ENCODE measurements at places on chromosomes 16 and 17. TPM values are rescaled to one million over a fixed set of nuclear protein-coding genes. Genes with fewer than 3 reads are reported as not detected.

- DNase-seq = no peak
Observed at GRCh38 chr16:56792967-56793366, 63.0 kb downstream of the NUP93 start.

GRCh38 chr17:72122765-72123529 is 2.1 kb downstream of the SOX9 start:
- no peak for DNase-seq

- DNase-seq = no peak
Observed at GRCh38 chr17:82457929-82458178, 687 bp upstream of the NARF start.

GRCh38 chr17:73972901-73973300 is 230.6 kb upstream of the RPL38 start:
- DNase-seq = no peak

TBC1D28 gene
- not detected for total RNA-seq

TRPV2 gene
- 35.8 TPM for total RNA-seq

KIF18B gene
- total RNA-seq = 12.7 TPM

RRAD gene
- 0.66 TPM for total RNA-seq

All from NCI-H460 (cell line).